ENCODE measurements at places on chromosomes 6 and 20.

GRCh38 chr6:110232450-110232849 lies 52.2 kb downstream of the CDC40 start:
- ATAC-seq: no peak

DNA sequence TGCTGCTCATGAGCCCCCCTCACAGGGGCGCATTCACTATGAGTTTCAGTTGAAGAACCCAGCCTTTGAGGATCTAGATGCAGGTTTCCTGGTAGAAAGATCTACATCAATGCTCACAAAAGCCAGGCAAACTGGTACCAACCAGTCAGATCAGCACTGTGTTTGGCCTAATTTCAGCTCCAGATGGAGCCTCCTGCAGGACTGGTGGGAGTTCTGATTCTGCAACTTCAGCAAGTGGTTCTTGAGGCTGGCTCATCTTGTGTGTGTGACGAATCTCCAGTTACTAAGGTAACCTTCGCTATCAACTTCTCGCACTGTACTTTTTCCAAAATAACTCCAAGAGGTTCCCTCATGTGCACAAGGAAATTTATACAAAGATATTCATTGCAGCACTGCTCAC lies 118.8 kb downstream of the ZMYND8 start:
- peak; percentile 69 for ATAC-seq

- no peak for ATAC-seq
These were observed 141.2 kb downstream of the NRN1 start for GRCh38 chr6:5865506-5866031.

DNA sequence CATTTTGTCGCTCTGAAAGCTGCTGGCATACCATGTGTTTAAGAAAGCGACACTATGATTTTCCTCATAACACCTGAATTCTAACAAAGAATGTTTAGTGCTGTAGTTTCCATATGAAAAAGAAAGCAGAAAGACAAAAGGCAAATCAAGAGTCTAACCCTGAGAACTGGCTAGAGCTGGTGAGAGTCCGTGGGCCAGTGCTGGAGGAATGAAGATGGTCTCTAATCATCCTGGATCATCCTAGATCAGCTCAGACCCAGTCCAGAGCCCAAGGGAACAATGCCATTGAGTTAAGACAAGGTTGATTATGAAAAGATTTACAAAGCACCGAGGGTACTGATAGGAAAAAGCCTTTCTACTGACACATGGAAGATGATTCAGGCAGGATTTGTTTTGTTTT lies 73.0 kb upstream of the MYLIP start:
- ATAC-seq: no peak

- no peak for ATAC-seq
These were observed 198.6 kb upstream of the THBS2 start for GRCh38 chr6:169452117-169452868.

DNA sequence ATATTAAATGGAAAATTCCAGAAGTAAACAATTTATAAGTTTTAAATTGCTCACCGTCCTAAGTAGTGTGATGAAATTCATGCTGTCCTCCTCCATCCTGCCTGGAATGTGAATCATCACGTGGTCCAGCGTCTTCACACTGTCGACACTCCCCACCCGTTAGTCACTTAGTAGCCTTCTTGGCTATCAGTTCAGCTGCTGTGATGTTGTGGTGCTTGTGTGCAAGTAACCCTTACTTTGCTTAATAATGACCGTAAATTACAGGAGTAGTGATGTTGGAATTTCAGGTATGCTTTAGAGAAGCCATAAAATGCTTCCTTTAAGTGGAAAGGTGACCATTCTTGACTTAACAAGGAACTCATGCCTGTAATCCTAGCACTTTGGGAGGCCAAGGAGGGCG lies 25.2 kb downstream of the RIOK1 start:
- no peak for ATAC-seq

DNA sequence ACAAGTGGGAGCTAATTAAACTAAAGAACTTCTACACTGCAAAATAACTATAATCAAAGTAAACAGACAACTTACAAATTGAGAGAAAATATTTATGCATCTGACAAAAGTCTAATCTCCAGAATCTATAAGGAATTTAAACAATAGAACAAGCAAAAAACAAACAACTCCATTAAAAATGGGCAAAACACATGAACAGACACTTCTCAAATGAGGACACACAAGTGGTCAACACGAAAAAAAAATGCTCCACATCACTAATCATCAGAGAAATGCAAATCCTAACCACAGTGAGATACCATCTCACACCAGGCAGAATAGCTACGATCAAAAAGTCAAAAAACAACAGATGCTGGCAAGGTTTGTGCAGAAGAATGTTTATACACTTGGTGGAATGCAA lies 36.2 kb downstream of the STMND1 start:
- ATAC-seq: no peak

DNA sequence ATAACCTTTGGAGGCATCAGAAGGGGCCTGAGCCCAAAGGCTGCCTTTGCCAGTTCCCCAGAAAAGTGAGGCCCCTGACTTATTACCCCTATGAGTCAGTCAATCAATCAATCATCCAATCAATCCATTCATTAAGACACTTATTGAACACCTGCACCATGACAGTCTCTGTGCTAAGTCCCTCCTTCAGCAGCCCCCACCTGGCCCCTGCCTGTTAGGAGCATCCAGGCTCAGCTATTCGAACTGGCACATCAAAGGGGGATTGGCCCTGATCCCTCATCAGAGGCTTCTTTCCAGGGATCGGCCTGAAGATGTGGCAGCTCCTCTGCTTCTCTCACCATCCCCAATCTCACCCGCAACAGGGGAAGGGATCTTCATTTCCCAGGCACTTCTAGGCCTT lies 27.7 kb upstream of the VEGFA start:
- no peak for ATAC-seq

- ATAC-seq: no peak
These were observed 24.7 kb downstream of the GLO1 start for GRCh38 chr6:38678178-38678760.

- ATAC-seq: no peak
These were observed 5.7 kb upstream of the TENT5A start for GRCh38 chr6:81758221-81758620.

GRCh38 chr6:154468760-154469159 lies 41.7 kb downstream of the CNKSR3 start:
- no peak for ATAC-seq

DNA sequence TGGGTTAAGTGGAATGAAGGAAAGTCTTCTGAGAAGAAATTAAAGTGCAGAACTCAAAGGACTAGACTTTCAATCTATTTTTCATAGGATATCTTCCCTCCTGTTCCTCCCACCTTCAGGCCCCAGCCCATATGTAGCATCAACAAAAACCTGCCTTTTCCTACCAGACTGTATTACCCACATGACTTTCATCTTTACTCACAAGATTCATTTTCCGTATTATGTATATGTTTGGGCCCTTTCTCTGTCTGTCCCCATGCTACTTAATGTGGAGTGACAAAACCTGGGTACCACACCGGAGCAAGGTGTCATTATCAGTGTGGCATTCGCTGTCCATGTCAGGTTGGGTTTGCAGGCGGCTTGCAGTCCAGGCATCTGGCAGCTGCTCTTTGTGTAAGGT lies 18.8 kb upstream of the CNR1 start:
- ATAC-seq: no peak

DNA sequence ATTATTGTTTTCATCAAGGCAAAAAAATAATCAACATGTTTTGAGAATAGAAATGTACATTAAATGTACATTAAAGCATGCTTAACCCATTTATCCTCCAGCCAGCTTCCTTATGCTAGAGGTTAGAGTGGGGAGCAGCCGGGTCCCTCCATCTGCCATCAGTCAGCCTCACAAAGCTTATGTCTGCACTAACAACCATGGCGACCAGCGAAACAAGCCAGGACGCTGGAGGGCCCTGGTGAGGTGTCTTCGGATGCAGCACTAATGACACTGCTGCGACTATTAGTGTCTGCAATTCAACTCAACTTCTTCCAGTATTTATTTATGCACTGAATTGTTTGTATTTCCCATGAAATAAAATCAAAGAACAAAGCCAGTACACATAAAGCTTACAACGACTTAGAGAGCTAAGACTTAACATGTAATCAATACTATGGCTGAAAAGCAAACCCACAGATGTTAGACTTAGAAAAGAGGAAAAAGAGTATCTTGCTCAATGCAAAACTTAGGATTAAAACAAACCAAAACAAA lies 6.8 kb downstream of the CLDN20 start:
- ATAC-seq: no peak

DNA sequence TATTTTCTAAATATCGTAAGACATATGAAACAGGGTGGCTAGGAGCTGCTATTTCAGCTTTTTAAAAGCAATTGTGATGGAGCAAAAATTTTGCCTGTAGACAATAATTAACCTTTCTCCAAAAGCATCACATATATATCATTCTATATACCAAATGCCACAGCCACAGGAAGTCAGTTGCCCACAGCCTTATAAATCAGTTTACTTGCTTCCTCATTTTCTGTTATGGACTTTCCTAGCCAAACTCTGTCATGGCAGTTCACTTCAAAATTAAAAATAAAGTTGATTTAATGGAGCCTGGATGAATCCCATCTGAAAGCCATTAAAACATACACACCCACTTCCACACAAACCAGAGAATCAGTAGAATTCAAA lies 93.4 kb upstream of the NHSL1 start:
- ATAC-seq: no peak

DNA sequence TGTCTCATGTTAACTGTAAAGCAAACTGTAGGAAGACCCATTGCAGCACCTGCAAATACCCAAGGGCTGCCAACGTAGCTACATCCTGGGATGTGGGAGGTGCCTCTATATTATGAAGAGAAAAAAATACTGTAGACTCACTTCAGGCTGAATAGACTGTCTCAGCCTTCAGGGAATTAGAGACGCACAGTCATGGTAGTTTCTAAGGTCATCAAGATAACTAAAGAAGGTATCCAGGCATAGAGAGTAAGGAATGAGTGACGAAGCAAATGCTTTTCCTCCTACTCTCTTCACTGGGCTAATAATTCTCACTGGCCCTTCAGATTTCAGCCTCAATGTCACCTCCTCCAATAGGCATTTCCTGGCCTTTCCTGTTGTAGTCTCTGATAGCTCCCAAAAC lies 121.6 kb upstream of the ECI2 start:
- no peak for ATAC-seq

DNA sequence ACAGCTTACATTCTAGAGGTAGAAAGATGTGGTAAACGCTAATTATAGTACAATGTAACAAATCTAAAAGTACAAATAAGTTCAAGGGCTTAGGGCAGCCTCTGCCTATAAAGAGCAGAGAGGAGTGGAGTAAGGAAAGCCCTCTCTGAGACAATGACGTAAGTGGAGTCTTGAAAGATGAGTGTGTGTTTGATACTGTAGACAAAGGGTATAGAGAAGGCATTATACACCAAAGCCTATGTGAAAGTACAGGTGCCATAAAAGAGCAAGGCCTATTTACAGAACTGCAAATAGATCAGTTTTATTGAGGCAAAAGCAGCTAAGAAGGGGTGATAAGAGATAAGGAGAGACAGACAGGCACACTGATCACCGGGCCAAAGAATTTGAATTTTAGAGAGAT lies 10.9 kb downstream of the GOPC start:
- no peak for ATAC-seq

Measured in activated T-helper 17 cell treated with anti-CD3 and anti-CD28 coated beads, Interleukin-2, amount 50 U/mL, for 72 hours (primary cell).